ENCODE measurements at places on chromosomes 11 and 22. TPM values are rescaled to one million over a fixed set of nuclear protein-coding genes. Genes with fewer than 3 reads are reported as not detected.

- no peak for DNase-seq
These were observed 11.0 kb upstream of the UCP3 start for GRCh38 chr11:74019860-74020259.

- DNase-seq, result no peak
These were observed 98.1 kb downstream of the SIK3 start for GRCh38 chr11:117000014-117000737.

GRCh38 chr11:103628121-103628520 lies 408.3 kb upstream of the DDI1 start:
- DNase-seq, result no peak

DNA sequence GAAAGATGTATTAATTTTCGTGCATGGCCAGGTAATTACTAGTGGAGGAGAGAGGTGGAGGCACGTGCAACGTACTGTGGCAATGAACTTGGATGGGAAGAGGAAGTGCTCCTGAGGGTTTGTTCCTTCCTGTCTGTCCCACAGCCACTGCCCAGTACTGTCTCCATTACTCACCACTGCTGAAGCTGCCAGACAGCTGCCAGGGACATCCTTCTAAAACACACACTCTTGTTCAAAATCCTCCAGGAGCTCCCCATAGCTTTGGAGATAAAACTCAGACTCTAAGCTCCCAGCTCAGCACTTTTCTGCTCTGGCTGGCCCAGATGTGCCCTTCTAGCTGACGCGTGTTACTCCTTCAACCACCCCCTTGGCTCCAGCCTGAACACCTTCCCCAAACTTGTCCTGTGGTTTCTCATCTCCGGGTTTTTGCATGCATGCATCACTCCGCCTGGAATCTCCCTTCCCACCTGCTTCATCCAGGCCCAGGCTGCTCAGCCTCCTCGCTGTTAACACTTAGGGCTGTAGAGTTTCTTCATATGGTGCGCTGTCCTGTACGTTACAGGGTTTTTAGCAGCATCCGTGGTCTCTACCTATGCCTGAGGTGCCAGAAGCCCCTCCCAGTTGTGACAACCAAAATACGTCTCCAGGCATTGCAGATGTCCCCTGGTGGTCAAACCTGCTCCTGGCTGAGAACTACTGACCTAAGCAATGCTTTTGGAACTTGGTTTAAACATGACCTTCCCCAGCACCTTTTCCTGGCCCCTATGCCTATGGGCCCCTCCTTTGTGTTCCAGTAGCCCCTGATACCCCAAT lies 69.5 kb downstream of the C11orf91 start:
- no peak for DNase-seq

DNA sequence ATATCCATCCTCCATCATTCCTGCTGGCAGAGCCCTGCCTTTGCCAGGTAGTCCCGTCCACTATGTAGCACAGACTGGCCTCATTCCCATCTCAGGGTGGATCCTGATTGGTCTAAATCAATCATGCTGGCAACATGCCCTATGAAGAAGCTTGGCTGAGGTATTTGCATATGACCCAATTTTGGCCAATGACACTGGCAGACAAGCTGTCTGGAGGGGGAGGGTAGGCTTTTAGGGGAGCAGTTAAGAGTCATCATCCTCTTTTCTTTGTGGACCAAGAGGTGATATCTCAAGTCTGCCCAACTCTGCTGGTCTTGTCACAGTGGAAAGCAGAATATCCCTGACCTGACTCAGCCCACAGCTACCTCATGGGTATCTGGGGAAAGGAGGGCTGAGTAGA lies 5.1 kb downstream of the CCDC89 start:
- no peak for DNase-seq

GRCh38 chr11:64842851-64843685 lies 1.4 kb downstream of the CDC42BPG start:
- DNase-seq, result peak; percentile 86

GRCh38 chr11:78094250-78094649 lies 14.6 kb upstream of the NDUFC2 start:
- no peak for DNase-seq

DNA sequence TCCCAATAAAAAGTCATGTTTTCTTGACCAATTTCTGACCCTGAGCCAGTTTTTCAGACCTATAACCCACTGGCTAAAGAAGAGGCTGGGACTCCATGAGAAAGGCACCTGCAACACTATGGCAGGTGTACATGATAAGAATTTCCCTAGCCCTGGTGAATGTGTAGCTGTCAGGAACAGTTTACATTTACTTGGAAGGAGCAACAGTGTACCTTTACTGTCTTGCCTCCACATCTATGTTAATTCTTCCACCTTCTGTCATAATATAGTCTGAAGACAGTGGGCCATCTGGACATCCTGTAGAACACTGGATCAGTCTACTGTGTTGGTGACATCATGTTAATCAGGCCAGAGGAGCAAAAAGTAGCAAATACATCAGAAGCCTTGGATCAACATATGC lies 72.1 kb upstream of the CD82 start:
- DNase-seq, result no peak

- no peak for DNase-seq
These were observed 132.3 kb upstream of the ZBED5 start for GRCh38 chr11:10990160-10990559.

- no peak for DNase-seq
These were observed 770 bp upstream of the TSG101 start for GRCh38 chr11:18527512-18527911.

GRCh38 chr22:43880541-43880991 lies 11.2 kb downstream of the PNPLA5 start:
- DNase-seq, result no peak

GRCh38 chr11:120431633-120432032 lies 79.9 kb upstream of the GRIK4 start:
- peak; percentile 57 for DNase-seq

- DNase-seq, result no peak
These were observed 5.9 kb downstream of the KCNJ4 start for GRCh38 chr22:38448945-38449745.

The P2RY6 gene
- 48.4 TPM for total RNA-seq

The CHRM1 gene
- not detected for total RNA-seq

The OR8D4 gene
- not detected for total RNA-seq

The SLC1A2 gene
- 2.0 TPM for total RNA-seq

The PRG3 gene
- total RNA-seq, result not detected

The C11orf97 gene
- not detected for total RNA-seq

Measured in Caco-2 (cell line).